Stimulated activated CD4-positive, alpha-beta T cell treated with anti-CD3 and anti-CD28 coated beads, TNF-alpha, amount 100 ng/mL, for 1 hour (primary cell): ENCODE measurements at places on chromosomes 1 and 21.

- DNase-seq = no peak
Measured at GRCh38 chr1:241115784-241116183, 241.2 kb downstream of the RGS7 start.

- DNase-seq = no peak
Measured at GRCh38 chr1:109827986-109828385, 64.3 kb upstream of the EPS8L3 start.

GRCh38 chr1:93106226-93106625 is 27.1 kb downstream of the MTF2 start:
- no peak for DNase-seq

- DNase-seq = peak; percentile 36
Measured at GRCh38 chr1:6438047-6438525, 13.5 kb downstream of the ESPN start.

DNA sequence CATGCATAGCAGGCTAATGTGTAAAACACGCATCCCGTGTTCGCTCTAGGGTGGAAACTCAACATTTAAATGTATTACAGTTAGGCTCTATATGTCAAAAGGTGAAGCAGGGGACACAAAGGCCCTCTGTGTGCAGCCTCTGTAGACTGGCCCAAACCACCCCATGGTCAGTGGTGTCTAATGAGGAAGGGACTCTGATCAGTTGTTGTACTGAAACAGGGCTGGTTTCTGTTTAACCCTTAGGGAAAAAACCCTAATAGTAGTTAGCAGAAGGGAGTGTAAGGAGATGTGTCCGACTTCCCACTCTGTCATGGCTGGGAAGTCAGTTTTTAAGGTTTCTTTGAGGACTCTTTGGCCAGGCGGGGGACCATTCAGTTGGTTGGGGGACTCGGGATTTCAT is 21.5 kb upstream of the CD2 start:
- DNase-seq = no peak

- DNase-seq = no peak
Measured at GRCh38 chr1:94296018-94296417, 58.6 kb upstream of the ARHGAP29 start.

GRCh38 chr1:53288002-53288789 is 39.7 kb downstream of the LRP8 start:
- no peak for DNase-seq

GRCh38 chr1:39250460-39251240 is 46.2 kb downstream of the MACF1 start:
- no peak for DNase-seq

- DNase-seq = no peak
Measured at GRCh38 chr21:21385404-21385803, 387.2 kb downstream of the NCAM2 start.
